ENCODE measurements at places on chromosomes 6 and 20.

DNA sequence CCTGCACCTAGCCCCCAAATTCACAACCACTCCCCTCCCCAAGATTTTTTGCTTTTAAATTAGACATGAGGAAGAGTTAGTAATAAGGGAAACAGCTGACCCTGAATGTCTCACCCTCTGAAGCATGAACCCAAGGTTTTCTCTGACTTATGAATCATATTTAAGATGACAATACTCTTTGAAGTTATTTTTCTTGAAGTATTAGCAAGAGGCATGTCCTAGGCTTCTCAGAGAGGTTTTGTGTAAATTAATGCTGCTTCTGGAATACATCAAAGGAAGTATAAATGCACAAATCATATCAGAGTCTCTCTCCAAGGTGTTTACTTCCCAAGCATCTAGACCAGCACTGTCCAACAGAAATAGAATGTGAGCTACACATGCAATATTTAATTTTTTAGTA is 408.1 kb upstream of the MARCKS start:
- DNase-seq = no peak

DNA sequence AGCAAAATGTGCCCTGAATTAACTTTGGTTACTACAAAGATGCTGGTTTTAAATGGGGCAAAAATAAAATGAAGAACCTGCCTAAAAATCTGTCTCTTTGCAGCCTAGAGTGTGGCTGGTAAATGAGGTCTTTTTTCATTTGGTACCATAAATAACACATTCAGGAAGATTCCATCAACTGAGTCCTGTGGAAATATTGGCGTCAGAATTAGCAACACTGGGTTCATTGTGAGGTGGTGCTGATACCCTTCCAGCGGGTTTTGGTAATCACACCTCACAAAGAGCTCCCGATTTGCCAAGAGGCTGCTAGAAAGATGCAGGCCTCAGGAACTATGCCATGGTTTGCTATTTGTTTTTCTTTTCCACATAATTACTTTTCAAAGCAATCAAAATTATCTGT is 55.3 kb downstream of the FAM50B start:
- DNase-seq = no peak

DNA sequence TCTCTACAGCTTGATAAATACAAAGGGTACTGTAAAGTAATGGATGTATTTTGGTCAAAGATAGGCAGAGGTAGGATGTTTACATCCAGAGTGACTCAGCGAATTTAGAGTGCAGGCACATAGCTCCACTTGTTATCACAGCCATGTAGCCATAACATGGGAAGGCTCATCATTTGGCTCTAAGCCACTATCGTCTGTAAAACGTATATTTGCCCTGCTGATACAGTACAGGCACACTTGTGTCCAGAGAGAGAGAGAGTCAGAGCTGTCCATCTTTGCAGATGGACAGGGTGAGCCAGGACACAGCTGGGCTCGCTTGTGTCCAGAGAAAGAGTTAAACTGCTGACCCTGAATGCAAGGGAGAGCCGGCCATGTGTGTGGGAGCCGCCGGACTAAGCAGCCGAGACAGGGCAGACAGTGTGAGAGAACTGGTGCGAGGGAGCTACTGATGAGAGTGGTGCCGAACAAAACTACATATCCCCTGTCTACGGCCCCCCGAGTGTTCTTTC is 619.0 kb downstream of the DOK5 start:
- no peak for DNase-seq

DNA sequence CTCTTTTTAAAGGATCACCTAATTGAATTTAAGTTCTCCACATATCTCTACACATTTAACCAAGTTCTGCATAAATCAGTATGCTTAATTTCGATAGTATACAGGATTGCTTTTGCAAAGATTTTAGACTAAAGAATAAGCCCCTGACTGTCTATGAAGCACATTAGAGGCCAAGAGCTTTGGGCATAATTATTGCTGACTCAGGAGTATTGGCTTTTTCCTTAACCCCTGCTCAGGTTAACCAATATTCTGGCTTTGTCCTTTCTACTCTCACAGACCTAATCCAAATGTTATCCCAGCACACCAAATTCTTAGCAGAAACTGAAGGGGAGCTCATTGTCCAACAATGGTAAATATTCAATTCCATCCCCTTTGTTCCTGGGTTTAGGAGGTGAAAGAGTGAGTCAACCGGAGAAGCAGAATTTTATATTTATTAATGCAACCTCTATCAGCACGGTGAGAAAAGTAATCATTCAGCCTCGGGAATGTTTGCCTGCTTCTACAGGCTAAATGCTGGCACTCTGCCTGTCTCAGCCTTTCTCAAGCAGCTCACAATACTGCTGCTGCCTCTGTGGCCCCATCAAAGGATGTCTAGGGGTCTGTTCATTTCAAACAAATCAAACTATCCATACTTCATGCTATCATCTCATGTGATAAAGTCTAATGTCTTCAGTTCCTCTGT is 125.0 kb downstream of the SIM1 start:
- no peak for DNase-seq

- DNase-seq = no peak
Observed at GRCh38 chr6:38193051-38193450, 373.5 kb downstream of the ZFAND3 start.

DNA sequence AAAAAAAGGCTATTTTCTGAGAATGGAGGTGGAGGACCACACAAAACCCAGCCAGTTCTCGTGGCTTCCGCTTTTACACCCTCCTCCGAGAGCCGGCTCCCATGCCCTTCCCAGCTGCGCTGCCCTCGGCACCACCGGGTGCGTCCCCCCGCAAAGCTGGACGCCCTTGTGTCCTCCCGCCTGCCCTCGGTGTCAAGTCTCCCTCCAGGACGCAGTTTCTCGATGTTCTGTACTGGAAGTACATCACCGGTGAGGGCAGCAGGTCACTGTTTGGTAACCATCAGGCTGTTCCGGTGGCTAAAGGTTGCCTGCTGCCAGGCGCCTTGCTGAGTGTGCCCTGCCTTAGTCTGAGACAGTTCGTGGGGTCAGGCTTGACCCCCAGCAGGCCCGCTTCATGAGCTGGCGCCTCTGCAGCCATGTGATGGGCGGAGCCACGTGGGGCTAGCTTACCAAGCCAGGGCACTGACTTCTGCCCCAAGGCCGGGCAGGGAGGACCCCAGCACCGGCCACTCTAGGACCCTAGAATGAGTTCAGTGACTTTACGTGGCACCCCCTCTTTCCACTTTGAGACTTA is 34.6 kb downstream of the RREB1 start:
- DNase-seq = no peak

- no peak for DNase-seq
Observed at GRCh38 chr20:43767686-43768474, 41.1 kb upstream of the GTSF1L start.

- DNase-seq = no peak
Observed at GRCh38 chr6:142055219-142055618, 77.5 kb upstream of the GJE1 start.

DNA sequence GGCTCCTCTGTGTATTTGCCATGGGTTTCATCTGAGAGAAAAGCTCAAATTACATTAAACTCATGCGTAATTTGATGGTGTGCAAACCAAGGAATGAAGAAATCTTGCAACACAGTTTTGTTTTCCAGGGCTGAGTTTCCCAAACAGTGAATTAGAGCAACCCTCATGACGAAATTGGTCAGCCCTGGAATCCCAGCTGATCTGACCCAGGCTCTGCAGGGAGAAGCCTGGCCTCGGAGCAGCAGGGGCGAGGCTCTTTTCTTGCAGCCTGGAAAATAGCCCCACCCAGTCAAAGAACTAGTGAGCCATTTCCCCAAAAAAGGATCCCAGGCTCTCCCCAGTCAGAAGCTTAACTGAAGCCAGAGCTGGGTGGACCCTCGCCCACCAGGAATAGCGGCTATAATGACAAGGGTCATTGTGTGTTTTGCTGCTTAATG is 107.3 kb upstream of the SNX9 start:
- DNase-seq = no peak

GRCh38 chr20:38970302-38970701 is 8.2 kb downstream of the DHX35 start:
- no peak for DNase-seq

- no peak for DNase-seq
Observed at GRCh38 chr20:46121184-46121930, 3.2 kb downstream of the CD40 start.

DNA sequence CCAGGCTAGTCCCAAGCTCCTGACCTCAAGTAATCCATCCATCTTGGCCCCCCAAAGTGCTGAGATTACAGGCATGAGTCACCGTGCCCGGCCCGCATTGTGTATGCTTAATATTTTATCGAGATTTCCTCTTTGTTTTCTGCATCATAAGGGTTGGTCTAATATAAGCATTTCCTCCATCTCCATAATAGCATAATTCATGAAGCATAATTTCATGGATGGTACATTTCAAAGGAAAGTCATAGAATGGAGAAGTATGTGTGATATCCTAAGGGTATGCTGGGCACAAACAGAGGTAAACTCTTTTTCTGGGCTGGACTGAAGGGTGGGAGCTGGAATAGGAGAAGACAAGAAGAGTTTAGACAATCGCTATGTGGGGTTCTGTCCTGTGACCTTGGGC is 17.5 kb upstream of the TIAM2 start:
- no peak for DNase-seq

DNA sequence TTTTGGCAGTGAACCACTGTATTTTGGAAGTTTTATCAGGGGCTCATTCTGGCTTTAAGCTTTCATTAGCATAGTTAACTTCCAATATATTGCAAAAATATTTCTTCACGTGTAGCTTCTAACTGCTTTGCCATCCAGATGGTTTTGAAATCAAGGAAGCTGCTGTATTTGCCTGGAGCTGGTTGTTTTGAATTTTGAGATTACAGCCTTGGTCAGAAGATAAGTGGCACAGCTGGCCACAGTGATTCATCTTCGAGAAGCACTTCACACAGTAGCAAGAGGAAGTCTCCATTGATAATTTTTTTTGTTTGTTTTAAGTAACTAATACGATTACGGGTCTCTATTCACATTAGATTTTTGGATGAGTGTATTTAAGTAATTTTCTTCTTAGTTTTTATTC is 3.8 kb downstream of the APCDD1L start:
- DNase-seq = no peak

DNA sequence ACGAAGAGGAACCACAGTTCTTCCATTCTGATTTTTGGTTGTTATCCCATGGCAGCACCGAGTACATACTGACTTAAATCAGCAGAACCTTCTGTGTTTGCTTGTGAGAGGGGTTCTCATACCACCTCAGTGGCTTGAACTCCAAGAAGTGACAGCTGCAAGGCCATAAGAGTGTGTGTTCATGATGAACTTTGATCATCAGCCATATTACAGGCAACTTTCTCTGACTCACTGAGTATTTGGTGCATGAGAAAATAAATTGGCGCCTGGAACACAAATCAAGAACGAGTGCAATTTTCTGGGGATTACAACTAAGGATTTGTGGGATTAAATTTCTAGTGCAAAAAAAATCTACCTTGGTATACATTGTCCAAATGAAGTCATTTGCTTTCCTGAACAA is 68.9 kb downstream of the CYP39A1 start:
- DNase-seq = no peak

DNA sequence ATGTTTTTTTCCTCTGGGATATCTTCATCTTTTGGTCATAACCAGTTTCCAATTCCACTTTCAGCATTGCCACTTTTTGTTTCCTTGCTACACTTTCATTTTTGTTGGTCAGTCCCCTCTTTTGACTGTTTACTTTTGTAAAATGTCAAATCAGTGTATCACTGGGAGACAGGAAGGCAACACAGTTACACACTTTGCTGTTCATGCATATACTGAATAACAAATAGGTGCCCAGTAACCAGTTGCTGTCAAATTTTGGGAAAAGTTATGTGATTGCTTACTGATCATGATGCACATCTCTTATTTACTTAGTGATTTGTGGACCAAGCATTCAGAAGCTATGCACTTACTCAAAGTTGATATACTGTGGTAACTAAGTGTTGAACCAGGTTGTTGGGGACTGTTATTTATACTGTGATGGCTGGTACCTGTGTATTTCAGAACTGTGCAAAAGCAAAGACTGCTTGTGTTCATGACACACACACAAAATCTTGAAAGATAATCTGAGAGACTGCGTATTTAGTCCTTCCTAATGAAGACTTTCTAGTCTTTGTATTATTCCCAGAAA is 41.0 kb downstream of the ZNF292 start:
- no peak for DNase-seq
